BJ (cell line): ENCODE measurements at places on chromosomes 16 and 17. TPM values are rescaled to one million over a fixed set of nuclear protein-coding genes. Genes with fewer than 3 reads are reported as not detected.

DNA sequence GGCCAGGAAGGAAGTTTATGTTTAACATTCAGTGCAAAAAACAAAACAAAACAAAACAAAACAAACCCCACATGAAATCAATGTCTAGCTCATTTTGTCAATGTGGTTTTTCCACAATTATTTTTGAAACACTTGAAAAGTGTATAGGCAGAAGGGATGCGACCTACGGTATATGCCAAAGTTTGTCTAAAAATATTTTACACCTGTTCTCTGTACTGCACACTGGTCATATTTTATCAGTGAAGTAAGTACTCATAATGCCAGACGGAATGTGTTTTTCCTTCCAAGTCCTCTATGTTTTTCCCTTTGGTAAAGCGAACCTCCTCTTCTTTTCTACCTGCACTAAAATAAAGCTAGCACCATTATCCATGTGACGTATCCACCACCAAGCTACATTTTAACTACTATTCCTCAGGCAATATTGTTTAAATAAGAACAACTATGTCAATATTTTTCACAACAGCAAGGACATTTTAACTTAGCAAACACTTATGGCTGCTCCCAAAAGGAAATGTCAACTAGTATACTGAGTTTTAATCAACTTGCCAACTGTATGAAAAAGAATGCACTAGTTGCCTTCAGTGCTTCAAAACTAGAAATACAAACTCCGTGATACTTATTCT is 10.3 kb downstream of the TOB1 start:
- no peak for DNase-seq

DNA sequence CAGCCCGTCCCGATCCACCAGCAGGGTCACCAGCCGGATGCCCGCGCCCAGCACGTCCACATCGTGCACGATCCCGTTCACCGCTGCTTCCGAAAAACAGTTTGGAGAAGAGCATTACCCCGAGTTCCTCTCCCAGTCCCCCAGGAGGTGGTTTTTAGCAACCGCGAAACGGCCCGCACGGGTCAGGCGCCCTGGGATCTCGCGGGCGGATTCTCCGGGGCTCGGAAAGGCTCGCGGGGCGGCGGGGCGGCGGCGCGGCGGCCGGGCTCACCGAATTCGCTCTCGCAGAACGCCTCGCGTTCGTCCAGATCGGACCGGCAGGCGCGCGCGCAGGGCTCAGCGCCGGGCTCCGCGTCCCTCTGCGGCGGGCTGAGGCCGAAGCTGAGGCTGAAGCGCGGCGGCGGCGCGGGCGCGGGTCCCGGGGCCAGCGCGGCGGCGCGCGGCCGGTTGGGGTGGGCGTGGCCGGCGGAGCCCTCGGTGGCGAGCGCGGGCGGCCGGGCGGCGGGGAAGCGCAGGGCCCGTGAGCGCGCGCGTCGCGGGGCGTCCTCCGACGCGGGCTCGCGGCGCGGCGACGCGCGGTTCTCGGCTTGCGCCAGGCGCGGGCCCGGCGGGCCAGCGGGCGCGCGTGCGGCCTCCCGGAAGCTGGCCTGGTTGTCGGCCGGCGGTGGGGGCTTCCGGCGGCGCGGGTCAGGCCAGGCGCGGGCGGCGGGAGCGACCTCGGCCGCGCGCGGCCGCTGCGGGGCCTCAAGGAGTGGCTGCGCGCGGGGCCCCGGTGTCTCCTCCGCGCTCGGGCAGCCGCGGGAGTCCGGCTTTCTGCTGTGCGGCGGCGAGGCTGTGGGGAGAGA is 2.9 kb downstream of the C17orf58 start:
- peak; percentile 18 for DNase-seq

- DNase-seq: no peak
Observed at GRCh38 chr16:85910854-85911247, 11.9 kb downstream of the IRF8 start.

DNA sequence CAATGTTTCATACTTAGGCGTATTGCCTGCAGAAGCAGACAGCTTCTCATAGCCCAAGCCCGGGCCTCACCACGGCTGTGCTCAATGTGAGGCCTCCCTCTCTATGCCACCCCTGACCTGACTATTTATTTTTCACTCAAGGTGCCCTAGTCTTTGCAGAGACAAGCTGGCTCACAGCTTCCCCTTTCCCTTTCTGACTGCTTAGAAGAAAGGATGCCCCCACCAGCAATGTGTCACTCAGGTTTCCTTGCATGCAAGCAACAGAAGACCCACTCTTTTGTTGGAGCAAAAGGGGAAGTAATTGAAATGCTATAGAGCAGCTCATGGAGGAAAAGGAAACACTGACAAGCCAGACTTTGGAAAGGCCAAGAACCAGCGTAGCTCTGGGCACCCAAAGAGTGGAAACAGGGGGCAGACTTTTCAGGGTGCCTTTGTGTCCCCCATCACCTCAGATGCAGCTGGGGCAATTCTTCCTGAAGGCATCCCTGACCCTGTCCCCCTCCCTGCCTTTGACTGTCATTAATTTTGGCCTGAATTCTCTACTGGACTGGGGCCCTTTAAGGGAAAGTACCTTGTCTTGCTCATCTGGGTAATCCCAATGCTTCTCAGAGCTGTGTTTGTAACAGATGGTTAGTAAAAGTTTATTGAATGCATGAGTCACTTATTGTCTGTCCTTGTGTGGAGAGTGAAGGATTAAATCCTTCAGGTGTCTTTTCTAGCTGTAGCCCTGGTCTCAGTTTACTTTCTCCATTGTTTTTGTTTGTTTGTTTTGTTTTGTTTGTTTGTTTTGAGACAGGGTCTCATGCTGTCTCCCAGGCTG is 17.8 kb downstream of the RGS9 start:
- DNase-seq: no peak

- no peak for DNase-seq
Observed at GRCh38 chr16:89562939-89563338, 2.5 kb downstream of the RPL13 start.

GRCh38 chr16:21953541-21953902 is 361 bp downstream of the UQCRC2 start:
- DNase-seq: no peak

DNA sequence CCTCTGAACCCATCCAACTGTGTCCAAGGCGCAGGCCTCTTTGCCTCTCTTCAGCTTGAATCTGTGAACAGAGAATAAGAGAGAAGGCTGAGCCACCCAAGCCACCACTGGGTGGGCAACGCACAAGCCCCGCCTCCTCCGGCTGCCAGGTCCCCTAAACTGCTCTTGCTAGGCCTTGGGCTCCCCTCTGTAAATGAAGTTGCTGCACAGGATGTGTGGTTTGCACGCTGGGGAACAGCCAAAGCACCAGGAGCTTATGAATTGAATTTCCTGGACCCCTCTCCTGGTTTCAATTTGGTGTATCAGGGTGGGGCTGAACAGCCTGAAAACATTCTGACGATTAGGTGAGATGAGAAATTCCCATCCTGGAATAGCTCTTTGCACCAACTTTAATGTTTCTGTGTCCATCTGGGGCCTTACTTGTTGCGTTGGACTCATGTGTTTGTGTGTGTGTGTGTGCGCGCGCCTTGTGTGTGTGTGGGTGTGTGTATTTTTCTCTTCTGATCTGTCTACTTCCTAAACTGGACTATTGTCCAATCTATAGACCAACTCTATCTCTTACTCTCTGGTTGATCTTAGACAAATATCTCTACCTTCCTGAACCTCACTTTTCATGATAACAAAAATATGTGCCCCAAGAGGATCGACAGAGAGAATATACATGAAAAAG is 2.3 kb downstream of the CCL1 start:
- no peak for DNase-seq

GRCh38 chr16:79049040-79049439 is 551.5 kb downstream of the MAF start:
- no peak for DNase-seq

GRCh38 chr16:56753410-56753809 is 23.5 kb downstream of the NUP93 start:
- peak; percentile 56 for DNase-seq

DNA sequence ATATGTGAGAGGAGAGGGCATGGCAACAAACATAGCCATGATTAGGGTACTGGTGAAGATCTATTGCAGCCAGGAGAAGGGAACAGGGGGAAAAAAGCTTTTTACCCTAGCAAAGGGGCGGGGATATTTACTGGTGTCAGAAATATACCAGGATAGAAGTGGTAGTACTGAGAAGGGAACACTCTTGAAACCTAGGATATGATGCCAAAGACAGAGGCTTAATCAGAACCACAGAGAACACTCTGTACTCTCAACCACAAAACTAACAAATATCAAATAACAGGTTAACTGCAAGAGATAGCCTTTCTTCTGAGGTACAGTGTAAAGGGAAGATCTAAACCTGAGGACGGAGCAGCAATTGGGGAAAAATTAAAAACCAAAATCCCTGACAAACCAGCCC is 112.2 kb downstream of the KIF2B start:
- DNase-seq: no peak

The TMEM106A gene
- polyA plus RNA-seq: 7.0 and 9.3 TPM in 2 replicates

DNA sequence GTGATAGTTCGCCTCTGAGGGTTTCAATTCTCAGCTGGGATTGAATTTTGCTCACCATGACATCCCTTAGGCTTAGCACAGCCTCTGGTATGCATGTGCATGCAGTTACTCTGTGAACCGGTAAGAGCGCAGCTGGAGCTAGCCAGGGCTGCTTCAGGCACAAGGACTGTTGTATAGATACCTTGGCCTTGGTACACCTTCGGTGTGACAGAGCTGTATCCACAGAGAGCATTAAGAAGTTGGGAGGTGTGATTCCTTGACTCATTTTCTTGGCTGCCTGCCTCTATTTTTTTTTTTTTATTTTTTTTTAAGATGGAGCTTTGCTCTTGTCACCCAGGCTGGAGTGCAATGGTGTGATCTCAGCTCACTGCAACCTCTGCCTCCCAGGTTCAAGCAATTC is 2.2 kb upstream of the NUTF2 start:
- no peak for DNase-seq

- DNase-seq: peak; percentile 44
Observed at GRCh38 chr16:29821643-29822115, 1.4 kb downstream of the MVP start.

- peak; percentile 15 for DNase-seq
Observed at GRCh38 chr17:56099649-56100048, 53.6 kb upstream of the ANKFN1 start.

- DNase-seq: peak; percentile 2
Observed at GRCh38 chr16:56451753-56452689, 667 bp downstream of the OGFOD1 start.

The DLG4 gene
- 13.3 and 20.4 TPM in 2 replicates for polyA plus RNA-seq

- DNase-seq: no peak
Observed at GRCh38 chr17:30599428-30600059, 122.3 kb downstream of the GOSR1 start.

DNA sequence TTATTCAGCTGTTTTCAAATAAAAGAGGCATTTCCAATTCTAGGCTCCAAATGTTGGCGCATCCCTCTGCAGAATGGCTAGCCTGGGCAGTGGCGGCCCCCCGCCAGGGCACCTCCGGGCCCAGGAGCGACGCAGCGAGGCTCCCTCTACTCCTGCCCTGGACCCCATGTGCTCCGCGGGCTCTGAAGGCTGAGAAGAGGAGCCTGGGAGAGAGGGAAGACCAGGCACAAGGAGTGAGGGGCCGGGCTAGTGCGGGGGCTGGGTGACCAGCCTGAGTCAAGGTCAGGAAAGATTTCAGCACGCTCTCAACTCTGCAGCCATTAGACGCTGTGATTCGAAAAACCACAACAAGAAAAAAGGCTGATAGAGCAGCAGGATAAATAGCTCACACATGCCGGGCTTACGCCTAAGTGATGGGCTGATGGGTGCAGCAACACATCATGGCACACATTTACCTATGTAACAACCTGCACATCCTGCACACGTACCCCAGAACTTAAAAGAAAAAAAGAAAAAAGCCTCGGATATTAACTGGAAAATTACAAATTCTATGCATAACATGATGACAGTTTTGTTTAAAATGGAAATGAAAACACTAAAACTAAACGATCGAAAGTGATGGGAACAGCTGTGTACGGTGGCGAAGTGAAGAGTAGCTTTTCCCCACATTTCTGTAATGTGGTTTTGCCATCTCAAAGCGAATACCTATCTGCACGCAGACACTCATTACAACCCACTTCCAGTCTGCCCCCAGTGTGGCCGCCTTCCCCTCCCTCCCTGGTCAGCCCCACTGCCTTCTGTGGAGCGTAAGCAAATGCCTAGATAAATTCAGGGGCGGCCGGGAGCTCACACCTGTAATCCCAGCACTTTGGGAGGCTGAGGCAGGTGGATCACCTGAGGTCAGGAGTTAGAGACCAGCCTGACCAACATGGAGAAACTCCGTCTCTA is 44.4 kb downstream of the MAP1LC3B start:
- DNase-seq: no peak

GRCh38 chr17:69218986-69219385 is 9.6 kb downstream of the ABCA10 start:
- DNase-seq: no peak

GRCh38 chr17:35875072-35875799 is 4.9 kb downstream of the CCL5 start:
- no peak for DNase-seq

GRCh38 chr17:82492643-82493225 is 26.8 kb upstream of the FOXK2 start:
- DNase-seq: no peak

DNA sequence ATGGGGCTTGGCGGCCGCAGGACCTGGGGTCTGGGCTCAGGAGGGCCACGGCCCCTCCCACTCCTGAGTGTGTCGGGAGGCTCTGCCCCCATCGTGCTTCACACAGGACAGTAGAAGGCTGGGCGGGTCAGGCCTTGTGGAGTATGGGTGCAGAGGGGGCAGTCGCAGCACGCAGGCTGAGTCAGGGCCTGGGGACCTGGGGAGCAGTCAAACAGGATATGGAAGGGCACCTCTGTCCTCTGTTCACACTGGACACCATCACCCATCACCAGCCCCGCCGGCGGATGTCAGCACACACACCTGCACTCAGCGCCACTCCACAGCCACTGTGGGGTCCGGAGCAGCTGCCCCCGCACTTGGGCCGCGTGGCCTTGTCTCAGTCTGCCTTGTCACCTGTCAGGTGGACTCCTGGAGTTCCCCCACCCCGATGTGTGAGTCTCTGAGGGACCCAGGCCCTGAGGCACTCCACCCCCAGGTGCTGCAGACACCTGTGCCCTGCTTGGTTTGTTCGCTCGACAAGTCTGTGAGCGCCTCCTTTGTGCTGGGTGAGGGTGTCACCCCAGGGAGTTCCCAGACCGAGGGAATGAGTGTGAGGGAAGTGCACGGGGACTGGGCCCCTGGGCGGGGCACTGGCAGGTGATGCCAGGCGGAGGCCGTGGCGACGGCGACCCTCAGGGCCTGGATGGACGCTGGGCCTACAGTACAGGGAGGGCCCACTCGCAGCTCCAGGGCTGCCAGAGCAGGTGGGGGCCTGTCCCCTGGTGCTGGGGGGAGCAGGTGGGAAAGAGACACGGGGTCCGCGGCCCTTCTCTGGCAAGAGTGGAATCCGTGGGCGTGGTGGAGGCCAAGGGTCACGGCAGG is 31.7 kb downstream of the ZFPM1 start:
- no peak for DNase-seq
